ENCODE measurements at places on chromosomes 5 and 9. TPM values are rescaled to one million over a fixed set of nuclear protein-coding genes. Genes with fewer than 3 reads are reported as not detected.

S100Z gene
- total RNA-seq: 0.40 TPM

GRCh38 chr9:16552252-16552651, 318.2 kb downstream of the BNC2 start:
- ATAC-seq: no peak

DNA sequence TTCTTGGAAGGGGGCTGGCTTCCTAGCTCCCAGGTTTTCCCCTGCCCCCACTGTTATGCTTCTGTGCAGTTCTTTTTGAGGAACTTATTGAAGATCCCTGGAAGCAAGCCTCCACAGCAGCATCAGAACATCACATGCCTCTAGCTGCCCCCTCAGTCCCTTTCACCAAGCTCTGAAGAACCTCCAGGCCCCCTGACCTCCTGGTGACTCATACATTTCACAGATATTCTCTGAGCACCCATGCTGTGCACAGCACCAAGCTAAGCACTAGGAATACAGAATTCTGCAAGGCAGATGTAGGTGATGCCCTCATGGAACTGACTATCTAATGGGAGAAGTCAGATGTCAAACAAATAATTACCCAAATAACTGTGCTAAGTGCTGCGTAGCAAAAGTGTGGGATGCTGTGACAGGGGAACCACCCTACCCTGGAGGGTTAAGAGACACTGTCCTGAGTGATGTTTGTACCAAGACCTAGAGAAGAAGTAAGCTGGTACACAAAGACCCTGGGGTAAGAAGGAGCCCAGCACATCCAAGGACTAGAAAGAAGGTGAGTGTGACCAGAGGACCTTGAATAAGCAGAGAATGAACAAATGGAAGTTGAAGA, 213.7 kb upstream of the NR4A3 start:
- no peak for ATAC-seq

- no peak for ATAC-seq
Measured at GRCh38 chr5:14102666-14103065, 40.5 kb upstream of the TRIO start.

Measured in esophagus mucosa (tissue), 1 donor.